ENCODE measurements at places on chromosomes 16 and 17.

DNA sequence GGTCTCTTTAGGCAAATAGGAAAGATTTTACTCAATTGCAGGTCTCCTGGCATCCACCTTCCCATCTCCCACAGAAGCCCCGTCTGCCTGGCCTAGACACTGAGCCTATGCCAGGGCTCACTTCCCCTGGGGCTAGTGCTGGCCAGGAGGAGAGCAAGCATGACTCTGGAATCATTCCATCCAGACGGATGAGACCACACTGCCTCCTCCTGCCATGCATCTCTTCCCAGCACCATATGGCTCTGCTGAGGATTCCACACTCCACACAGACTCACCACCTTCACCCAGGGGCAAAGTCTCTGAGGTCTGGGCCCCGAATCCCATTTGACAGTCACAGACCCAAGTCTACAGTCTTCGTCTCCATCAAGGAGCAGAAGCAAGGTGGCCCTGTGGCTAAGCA is 346.5 kb downstream of the C16orf95 start:
- no peaks in the 10 kb centered on the region for H3K36me3 ChIP-seq
- no peak overlapping the region for H3K27ac ChIP-seq
- H3K27me3 ChIP-seq, result no peaks in the 10 kb centered on the region
- H3K4me1 ChIP-seq, result no peaks in the 10 kb centered on the region
- DNase-seq, result no peak

- no peak overlapping the region for H3K27ac ChIP-seq
- H3K27me3 ChIP-seq, result no peaks in the 10 kb centered on the region
- no peaks in the 10 kb centered on the region for H3K36me3 ChIP-seq
- no peaks in the 10 kb centered on the region for H3K4me1 ChIP-seq
Measured at GRCh38 chr16:17134586-17134985, 336.2 kb downstream of the XYLT1 start.

GRCh38 chr16:57536306-57537193 is at the start of gene CCDC102A:
Gene CCDC102A, minus strand, starts transcription at chr16:57536571. Its CDS starts 7,394 bp downstream, at chr16:57529177.
- peaks cover 26% of the 10 kb centered on the region for H3K4me1 ChIP-seq
- peak within 1 kb of the TSS; percentile 96 for H3K27ac ChIP-seq
- H3K36me3 ChIP-seq, result no peaks in the 10 kb centered on the region
- peak within 1 kb of the TSS; percentile 95 for H3K4me3 ChIP-seq

DNA sequence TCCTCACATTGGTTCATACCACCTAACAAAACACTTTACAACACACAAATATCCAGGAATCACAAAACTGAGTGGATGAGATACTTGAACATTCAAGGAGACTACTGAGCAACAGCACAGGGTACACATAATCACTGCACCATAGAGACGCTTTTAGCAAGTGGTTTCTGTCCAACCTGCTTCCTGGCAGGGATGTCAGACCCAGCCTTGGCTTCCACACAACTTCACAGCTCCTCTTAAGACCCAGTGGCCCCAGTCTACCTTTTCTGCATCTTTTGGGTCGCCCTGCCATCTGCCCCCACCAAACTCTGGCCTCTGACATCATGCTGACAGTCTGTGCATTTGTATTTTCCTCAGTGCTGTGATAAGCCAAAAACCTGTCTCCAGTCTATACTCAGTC is 5.9 kb upstream of the CORO6 start:
- H3K27me3 ChIP-seq, result no peaks in the 10 kb centered on the region
- H3K4me1 ChIP-seq, result peaks cover 26% of the 10 kb centered on the region
- H3K36me3 ChIP-seq, result peaks cover 21% of the 10 kb centered on the region
- DNase-seq, result no peak

DNA sequence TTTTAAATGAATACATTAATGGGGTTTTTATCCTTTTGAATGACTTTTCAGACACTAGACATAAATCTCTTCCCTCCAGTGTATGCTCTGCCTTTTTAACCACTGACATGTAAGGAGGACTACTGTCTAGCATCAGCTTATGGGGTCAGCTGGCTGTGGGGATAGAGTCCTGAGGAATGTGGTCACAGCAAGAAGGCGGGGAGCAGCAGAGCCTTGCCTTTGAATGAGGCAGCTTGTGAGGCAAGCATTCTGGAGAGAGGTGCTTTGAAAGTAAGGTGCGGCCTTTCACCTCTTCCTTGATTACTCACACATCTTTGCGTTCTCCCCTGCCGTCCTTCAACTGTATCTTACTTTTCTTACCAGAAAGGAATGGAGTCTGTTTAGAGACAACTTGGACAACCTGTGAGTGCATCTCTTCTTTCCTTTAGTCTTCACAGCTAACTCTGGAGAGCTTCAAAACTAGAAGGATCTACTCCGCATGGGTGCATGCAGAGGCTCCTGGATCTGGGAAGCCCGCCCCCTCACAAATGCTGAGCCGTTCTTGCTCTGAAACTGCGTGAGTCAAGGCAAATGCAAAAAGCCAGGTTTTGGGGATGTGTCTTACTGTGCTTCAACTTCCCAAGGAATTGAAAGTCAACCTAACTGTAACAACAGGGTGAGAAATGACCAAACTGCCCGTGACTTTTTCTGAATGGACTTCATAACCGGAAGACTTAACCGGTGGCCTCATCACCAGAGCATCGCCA is 49.9 kb downstream of the ADCY7 start:
- no peak for DNase-seq
- peaks cover 48% of the 10 kb centered on the region for H3K36me3 ChIP-seq
- H3K4me1 ChIP-seq, result no peaks in the 10 kb centered on the region
- H3K27ac ChIP-seq, result no peak overlapping the region

DNA sequence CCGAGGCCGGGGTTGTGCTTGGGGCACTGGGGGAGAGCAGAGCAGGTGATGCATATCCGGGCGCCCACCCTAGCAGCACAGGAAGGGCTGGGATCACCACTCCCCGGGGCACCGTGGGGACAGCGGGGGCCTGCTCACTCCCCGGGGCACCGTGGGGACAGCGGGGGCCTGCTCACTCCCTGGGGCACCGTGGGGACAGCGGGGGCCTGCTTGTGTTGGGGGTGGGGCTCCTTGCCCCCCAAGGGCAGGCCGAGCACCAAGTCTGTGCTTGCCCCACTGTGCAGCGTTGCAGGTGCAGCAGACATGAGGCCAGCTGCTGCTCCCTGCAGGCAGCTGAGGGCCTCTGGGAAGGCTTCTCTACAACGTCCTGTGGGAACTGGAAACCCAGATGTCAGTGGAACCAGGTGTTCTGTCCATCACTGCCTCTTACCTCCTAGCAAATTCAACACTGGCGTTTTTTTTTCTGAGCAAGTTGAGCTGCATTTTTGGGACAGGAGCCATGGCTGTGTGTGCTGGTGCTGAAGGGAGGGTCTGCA is 25.0 kb upstream of the ZNF750 start:
- no peak for DNase-seq
- no peaks in the 10 kb centered on the region for H3K36me3 ChIP-seq
- H3K27me3 ChIP-seq, result no peaks in the 10 kb centered on the region
